ENCODE measurements at places on chromosomes 5 and 9.

- peak; percentile 51 for DNase-seq
Measured at GRCh38 chr9:108786901-108787689, 68.7 kb downstream of the ACTL7B start.

DNA sequence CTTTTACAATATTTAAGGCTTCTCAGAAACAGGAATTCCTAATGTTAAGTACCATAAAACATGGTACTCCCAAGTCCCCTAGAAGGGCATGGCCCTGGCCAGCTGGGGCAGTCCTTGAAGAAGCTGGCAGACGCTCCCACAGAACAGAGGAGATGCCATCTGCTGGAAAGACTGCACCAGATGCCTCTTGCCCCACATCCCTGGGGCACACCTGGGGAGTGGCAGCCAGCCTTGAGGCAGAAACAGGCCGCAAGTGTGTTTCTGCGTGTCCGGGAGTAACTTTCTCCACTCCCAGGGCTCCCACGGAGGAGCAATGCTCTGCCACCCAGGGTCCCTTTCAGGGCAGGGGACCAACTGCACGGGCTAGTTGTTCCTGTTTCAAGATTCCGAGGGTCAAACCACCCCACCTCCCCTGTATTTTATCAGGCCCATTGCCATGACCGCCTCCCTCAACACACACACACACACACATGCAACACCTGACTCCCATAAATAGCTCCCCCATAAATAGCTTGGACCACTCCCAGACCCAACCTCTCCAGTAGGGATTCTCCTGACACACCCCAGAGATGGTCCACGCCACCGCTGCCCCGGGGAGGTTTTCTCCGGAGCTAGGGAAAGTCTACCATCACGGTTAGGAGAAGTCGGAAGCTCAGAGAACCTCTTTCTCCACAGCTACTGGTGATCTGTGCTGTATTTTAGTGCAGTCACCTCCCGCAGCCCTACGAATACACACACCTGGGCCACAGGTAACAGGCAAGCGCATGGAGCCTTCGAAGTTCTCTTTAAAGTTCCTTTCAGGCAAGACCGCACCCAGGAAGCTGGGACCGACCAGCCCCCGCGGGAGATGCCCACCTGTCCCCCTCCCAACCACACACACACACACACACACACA lies 1.5 kb downstream of the SPOCK1 start:
- no peak for DNase-seq

GRCh38 chr5:174505621-174506020 lies 218.8 kb upstream of the MSX2 start:
- DNase-seq: no peak

GRCh38 chr5:151234476-151235238 lies 10.8 kb upstream of the CCDC69 start:
- no peak for DNase-seq

DNA sequence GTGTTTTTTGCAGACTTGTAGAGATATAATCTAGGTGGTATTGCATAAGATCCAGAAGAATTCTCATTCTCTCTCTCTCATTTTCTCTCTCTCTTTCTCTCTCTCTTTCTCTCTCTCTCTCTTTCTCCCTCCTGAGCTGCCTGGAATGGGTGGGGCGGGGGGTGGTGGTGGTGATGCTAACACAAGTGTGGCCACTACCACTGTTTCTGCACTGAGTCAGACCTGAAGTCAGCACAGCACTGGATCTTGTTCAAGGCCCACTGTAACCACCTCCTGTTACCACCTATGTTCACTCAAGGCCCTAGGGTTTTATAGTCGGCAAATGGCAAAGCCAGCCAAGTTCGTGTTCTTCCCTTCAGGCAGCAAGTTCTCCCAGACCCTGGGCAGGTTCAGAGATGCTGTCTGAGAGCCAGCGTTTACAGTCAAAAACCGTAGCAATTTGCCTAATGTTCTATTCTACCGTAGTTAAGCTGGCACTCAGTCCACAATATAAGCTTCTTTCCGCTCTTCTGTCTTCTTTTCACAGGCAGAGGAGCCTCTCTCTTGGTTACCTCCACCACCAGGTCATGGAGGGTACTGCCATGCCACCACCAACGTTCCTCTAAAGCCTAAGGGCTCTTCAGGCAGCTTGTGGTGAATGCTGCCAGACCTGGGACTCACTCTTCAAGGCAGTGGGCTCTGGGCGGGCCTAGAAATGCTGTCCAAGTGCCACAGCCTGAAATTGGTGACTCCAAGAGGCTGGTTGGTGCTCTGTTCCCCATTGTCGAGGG lies 235.7 kb upstream of the PRR16 start:
- no peak for DNase-seq

DNA sequence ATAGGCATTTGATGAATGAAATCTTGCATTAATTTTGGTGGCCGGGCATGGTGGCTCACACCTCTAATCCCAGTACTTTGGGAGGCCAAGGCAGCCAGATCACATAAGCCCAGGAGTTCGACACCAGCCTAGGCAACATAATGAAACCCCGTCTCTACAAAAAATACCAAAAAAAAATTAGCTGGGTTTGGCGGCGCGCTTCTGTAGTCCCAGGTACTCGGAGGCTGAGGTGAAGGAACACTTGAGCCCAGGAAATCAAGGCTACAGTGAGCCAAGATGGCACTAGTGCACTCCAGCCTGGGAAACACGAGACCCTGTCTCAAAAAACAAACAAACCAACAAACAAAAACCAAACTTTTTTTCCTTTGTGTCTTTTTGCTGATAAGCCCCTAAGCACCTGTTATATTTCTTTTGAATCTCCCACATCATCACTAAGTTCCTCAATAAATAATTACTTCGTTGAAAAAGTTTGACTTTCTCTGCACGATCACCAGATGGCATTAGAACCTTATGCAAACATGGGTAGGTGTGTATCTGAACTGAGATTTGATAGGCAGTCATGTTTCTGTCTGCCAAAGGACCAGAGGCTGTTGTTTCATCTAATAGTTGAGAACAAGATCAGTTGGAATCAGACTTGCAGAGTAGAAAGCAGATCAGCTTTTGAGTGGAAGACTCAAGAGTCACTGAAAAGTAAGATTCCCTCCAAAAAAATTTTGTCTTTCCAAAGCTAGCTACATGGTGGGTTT lies 5.5 kb upstream of the MATR3 start:
- DNase-seq: no peak

- no peak for DNase-seq
Measured at GRCh38 chr5:161233553-161233952, 313.0 kb downstream of the GABRB2 start.

DNA sequence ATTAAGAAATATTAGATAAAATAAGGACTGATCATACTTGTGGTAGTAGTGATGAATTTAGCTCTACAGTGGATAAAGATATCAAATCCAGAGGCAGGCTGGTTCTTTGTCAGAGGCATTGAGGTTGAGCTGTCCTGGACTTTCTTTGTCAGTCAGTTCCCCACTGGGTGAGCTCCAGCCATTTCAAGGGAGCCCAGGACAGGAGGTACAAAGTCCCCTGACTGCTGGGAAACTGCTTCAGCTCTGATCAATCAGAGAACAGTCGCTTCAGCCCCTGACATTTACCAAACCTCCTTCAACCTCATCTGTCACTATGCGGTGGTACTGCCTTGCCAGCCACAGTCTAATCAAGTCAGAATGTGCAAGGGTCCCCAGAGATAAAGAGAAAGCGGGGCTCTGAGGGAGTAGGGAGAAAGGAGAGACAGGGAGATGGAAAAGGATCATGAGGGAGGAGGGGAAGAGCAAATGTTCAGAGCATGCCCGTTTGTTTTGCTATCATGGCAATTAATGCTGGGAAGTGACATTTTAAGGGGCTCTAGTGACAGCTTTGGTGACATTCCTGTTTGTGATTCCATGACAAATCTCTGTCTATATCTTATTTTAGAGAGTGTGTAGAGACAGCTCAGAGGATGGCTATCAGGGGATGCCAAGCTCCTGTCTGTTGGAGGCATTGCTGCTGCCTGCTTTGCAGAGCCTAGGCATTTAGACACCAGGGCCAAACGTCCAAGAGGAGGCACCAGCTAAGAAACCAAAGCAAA lies 223.2 kb downstream of the ASTN2 start:
- DNase-seq: no peak

- no peak for DNase-seq
Measured at GRCh38 chr5:14404780-14405179, 176.8 kb upstream of the OTULINL start.

GRCh38 chr9:82302968-82303655 lies 314.5 kb downstream of the SPATA31D1 start:
- no peak for DNase-seq

DNA sequence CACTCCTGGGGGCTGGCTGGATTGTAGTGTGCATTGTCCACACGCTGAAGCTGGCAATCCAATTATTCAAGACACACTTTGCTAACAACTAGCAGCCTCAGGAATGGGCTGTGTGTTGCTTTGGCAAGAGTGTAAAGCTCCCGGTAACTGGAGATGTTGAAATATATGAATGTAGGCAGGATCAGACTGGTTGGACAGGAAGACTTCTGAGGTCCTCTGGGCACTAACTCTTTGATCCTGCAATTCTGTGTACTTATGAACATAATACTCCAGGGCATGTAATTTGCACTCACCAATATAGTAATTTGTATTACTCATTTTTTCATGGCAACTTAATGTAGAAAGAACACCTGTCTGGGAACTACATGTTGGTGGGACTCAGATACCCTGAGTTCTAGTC lies 106.7 kb upstream of the SLC28A3 start:
- no peak for DNase-seq

GRCh38 chr5:7773178-7773577 lies 77.8 kb downstream of the CFAP90 start:
- no peak for DNase-seq

GRCh38 chr5:88045165-88045564 lies 223.5 kb downstream of the TMEM161B start:
- no peak for DNase-seq

DNA sequence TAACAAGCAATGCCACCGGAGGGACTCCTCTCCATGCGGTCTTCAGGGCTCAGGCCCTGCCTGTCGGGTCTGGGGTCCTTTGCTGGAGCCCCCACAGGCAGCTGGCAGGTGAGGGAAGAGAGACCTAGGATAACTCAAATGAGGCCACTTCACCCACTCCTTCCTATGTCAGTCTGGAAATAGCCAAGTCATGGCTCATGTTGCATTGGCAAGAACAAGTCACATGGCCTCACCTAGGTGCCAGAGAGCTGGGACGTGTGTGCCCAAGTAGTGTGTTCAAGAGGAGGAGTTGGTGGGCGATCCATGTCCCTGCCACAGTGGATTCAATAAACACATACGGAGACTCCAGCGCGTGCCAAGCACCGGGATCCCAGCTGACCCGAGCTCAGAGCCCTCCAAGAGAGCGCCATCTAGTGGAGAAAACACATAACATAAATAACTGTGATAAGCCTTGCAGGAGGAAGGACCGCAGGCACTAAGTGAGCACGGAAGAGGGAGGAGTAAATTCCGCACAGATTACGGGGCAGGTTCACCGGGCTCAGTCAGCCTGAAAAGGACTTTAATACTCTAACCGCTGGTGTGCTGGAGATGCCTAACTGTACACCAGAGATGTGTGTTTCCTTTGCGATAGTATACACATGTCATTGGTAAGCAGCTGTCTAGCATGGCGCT lies 580.8 kb downstream of the CCDC171 start:
- DNase-seq: peak; percentile 73

- DNase-seq: no peak
Measured at GRCh38 chr5:172898218-172898842, 60.9 kb upstream of the RPL26L1 start.

DNA sequence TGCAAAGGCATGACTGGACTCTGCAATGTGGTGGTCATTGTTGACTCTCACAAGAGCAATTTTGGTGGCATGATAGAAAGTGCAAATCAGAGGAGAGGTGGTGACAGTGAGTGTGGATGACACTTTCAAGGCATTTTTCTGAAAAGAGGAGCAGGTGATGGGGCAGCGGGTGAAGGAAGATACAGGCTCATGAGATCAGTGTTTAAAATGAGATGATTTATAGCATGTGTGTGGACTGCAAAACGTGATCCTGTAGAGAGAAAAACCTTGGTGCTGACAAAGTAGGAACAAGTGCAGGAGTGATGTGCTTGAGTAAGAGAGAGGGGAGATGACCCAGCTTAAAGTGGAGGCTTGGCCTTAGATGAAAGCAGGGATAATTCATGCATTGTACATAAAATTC lies 171.2 kb upstream of the PPP2R2B start:
- DNase-seq: no peak

GRCh38 chr9:20040991-20041696 lies 252.3 kb upstream of the SLC24A2 start:
- no peak for DNase-seq

DNA sequence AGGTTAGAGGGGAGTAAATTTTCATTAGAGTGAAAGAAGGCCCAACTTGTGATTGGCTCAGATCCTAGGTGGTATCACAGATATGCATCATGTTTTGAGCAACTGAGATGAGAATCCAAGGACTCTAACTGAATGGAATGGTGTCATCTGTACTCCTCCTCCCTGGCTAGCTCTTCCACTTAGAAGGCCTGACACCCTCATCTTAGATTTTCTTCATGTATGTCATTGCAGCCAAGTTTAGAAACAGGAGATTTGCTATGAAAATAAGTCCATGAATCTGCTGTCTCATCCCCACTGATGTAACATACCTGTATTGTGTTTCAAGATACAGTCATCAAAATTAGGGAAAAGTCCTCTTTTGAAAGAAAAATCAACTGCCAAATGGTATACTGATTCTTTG lies 54.4 kb downstream of the ITGA1 start:
- no peak for DNase-seq

DNA sequence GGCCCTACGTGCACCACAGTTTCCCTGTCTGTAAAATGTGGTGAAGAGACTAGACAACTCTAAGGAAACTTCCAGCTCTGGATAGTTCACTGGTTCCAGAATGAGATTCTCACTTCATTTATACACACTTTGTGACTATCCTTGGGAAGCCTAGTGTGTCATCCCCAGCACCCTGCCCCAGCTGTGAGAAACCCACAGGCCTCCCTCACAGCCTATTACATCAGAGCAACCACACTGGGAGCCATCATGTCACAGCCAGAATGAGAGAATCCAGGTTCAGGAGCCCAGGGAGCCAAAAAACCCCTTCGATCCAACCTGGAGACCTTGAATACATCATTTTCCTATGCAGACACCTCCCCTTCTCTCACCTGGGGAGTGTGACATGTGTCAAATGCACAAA lies 21.0 kb upstream of the HAND1 start:
- DNase-seq: no peak

- no peak for DNase-seq
Measured at GRCh38 chr5:17315710-17316221, 98.3 kb downstream of the BASP1 start.

GRCh38 chr9:2602704-2603116 lies 18.9 kb upstream of the VLDLR start:
- DNase-seq: no peak

GRCh38 chr9:79353856-79354520 lies 217.8 kb upstream of the TLE4 start:
- no peak for DNase-seq

DNA sequence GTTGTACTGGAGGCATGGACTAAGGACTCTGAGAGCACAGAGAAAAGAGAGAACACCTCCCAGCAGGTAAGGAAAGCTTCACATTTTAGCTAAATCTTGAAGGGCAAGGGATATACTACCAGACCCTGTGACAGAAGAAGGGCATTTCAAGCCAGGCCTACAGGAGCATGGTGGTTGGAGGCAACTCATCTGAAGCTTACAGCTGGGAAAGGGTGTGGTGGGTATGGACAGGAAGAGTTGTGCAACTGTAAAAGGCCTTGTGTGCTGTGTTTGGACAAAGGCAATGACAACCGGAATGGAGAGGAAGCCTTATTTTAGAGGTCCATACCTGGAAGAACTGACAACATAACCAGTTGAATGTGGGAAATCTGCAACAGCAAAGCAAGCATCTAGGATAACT lies 31.2 kb downstream of the NIPSNAP3B start:
- no peak for DNase-seq

- no peak for DNase-seq
Measured at GRCh38 chr9:89839952-89840351, 235.1 kb downstream of the GADD45G start.
